ENCODE measurements at places on chromosomes 2 and 18.
A peak's percentile ranks its signal among the peaks of the same experiment; 100 is the strongest.

DNA sequence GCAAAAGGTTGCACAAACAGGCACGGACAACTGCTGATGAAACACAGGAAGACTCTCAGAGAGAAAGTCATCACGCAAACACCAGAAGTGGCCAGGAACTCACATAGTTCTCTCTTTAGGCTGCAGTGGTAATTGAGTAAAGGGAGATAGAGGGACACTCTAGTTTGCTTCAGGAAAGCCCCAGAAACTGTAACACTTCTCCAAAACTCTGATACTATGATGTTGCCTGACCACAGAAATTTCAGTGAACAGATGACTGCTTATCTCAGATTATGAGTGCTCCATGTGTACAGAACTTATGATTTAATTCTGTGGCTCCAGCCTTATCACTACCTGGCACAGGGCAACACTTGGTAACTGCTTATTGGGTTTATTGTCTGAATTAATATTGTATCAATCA is 311.5 kb upstream of the GYPC start:
- DNase-seq, result no peak

- peak; percentile 25 for DNase-seq
These were observed 24.6 kb downstream of the PRKRA start for GRCh38 chr2:178426388-178426787.

DNA sequence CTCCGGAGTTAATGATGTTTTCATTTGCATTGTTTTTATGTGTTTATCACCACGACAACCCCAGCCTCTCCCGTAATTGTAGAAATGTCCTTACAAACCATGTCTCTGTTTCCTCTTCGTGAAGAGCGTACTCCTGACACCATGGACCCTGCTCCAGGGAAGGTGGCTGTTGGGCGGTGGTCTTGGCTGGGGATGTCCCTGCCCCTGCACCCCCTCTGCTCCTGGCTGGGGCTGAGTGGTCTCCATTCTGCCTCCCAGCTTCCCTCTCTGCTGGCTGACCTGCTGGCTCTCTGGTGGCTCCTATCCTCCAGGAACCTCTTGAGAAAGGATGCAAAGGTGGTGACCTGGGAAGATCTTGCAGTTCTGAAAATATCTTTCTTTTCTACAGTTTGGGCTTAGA is 81.1 kb downstream of the ASB1 start:
- DNase-seq, result no peak

DNA sequence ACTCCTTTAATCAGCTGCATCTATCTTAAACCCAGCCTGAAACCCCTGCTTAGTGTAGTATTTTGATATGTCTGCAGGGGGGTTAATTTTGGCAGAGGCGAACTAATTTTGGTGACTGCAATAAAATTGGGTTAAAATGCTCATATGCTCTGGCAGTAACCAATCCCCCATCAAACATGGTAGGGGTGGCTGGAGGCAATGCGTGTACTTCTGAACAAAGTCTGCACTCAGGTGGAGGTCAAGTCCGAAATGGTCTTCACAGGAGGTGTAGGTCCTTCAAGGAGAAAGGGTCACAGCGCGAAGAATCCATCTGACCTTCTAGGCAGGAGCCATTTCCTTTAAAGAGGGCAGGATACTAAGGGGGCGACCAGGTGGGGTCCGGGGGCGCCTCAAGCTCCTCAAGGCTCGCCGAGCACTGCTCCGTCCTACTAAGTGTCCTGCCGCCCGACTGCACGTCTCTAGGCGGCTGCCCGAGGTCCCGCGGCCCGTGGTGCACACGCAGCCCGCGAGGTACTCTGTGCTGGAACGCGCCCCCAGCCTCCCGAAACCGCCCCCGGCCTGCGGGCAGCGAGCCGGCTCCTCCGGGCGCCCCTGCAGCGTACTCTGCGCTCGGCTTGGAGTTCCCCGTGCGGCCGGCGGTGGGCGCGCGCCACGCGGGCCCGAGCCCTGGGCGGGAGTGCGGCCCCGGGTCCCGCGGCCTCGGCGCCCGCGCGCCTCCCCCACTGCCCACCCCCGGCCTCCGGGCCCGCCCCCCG is 1.7 kb upstream of the LDLRAD4 start:
- no peak for DNase-seq

DNA sequence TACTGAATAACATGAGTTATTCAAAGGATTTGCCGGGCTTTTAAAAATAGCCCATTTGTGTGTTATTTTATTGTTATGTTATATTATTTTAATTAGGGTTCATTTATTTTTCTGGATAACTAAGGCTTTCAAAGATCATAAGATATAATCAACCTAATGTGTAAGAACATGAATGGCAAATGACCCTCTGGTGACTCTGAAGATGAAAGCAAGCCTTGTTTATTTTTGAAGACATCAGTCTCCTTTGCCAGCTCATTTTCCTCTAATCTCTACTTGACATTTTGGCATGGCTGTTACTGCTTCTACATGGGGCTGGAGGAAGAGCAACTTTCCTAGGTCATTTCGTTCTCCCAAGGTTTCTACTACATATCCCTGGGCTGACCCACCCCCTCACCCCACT is 10.6 kb downstream of the FAP start:
- no peak for DNase-seq

- DNase-seq, result peak; percentile 41
These were observed 1985.1 kb upstream of the PIK3C3 start for GRCh38 chr18:39969803-39970494.

GRCh38 chr2:159153951-159154350 is 132.6 kb downstream of the WDSUB1 start:
- no peak for DNase-seq

DNA sequence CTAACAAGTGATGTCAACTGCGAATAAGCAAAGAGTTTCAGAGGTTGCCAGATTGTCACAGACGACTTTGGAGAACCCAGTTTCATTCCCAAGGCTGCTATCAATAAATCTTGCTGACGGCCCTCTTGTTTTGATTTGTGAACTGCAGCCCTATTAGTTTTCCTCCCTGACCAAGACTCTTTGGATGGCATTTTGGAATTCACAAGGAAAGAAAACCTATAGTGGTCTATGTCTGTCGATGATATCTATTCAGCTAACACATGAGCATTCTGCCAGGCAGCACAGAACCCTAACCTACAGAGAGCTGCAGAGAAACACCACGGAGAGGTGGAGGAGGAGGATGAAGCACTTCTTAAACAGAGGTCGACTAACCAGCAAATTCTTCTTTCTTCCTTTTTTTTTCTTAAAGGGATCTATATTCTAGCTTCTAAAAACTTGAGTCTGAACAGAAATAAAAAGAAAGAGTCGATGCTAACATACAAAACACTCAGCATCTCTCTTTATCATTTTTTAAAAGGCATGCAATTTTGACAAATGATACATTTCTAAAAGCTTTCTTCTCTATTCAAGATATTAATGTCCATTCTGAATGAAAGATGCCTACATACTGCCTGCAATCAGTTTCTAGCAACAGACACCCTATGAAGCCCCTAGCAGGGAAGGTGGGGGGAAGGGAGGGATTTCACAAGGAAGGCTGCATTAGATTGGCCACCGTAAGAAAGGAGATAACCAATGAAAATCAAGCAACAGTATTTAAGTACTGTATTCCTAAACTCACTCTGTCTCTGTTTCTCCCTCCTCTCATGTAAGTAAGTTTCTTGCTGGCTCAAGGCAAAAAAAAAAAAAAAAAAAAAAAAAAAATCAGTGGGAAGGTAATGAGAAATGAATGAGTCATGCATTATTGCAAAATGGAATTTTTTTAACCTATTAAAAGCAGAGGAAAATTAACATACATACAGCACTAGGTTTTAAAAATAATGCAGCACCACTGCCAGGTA is 83.0 kb upstream of the CHRNA1 start:
- peak; percentile 66 for DNase-seq

DNA sequence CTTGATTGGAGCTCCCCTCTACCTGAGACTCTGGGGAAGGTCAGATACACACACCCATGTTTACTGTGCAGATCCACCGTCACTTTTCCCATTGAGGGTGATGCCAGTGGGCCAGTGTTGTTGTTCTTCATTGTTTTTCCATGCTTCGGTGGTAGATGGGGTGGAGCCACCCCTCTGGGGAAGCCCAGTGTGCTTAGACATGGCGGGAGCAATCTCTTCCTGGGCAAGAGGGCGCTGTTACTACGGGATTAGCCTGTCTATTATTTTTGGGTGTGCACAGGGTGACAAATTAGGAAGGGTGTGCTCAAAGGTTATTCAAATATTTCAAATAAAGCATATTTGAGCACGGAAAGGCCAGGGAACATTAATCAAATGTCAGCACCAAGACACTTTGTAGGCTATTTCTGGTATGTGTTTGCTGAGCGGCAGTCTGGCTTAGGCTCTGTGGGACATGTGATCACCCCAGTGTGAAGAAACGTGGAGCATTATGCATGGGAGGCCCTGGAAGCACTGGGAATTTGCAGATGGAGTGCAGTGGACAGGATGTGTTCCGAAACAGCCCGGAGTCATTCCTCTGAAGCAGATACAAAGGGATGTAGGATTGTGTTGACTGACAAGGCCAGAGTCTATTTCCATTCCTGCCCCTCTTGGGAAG is 34.8 kb upstream of the SMIM21 start:
- DNase-seq, result no peak

DNA sequence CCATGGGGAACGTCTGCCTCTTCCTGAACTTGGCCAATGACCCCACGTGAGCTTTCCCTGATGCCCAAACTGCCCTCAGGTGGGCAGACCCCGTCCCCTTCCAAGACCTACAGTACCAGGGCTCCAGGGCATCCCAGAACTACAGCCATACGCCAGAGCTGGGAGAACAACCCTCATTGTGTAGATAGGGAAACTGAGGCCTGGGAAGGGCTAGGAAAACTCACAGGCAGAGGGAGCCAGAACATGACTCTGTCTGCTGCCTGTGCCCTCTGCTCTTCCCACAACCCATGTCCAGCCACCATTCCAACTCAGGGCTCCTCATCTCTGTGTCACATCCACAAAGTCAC is 16.8 kb upstream of the ANKRD53 start:
- DNase-seq, result no peak

DNA sequence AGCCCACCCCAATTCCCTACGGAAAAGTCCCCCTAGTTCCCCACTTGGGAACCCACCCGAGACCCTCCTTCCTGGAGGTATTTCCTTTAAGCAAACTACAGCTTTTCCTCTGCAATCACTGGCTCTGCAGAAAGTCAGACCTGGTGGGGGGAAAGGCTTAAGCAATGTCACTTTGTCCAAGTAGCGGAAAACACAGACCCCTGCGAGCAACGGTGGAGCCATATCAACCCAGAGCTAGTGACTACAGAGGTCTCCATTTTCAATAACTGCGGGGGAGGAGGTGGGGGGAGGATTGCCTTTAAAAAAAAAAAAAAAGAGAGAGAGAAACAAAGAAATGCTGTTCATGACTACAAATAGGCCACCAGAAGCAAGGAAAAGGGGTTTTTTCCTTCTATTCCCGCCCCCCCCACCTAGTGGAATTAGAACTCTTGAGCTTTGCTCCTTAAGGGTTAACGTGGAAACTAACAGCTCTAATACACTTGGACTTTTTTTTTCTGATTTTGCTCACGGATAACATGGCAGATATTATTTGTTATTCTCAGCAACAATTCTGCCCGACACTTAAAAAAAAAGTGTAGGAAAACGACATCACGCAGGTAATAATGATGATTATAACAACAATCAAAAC is 1.1 kb upstream of the FRZB start:
- DNase-seq, result no peak

- no peak for DNase-seq
These were observed 69.0 kb upstream of the LMAN1 start for GRCh38 chr18:59428018-59428417.

- peak; percentile 7 for DNase-seq
These were observed 1519.9 kb upstream of the ACVR2A start for GRCh38 chr2:146324951-146325350.

DNA sequence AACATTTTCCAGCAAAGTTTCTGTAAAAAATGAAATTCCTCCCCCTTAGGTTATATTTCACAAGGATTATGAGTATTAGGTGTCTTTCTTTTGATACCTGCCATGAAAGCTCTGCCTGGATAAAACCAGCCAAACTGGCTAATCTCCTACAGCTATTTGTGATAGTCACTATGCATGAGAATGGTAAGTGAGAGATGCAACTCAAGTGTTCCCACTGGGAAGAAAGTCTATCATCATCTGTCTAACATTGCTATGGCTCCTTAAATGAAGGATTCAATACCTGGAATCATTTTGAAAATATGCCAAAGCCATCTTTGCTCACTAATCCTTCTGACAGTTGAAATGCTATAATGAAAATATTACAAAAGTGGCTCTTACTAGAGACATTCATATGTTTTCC is 339.9 kb upstream of the LRRTM4 start:
- no peak for DNase-seq

DNA sequence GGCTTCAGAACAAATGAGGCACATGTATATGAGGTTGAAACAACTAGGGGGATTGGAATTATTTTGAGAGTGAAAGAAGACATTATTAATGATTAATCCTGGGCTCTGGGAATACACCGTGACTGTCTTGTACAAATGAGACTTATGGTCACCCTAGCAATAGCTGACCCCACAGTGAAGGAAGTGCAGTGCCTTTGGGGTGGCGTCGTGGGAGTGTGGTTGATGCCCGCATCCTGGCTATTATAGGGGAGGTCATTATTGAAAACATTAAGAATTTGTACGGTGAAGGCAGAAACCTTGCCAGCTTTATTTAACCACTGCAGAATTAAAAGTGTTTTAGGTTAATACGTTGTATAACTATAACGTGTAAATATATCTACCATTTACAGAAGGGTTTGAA is 296.7 kb downstream of the CYRIA start:
- DNase-seq, result no peak

DNA sequence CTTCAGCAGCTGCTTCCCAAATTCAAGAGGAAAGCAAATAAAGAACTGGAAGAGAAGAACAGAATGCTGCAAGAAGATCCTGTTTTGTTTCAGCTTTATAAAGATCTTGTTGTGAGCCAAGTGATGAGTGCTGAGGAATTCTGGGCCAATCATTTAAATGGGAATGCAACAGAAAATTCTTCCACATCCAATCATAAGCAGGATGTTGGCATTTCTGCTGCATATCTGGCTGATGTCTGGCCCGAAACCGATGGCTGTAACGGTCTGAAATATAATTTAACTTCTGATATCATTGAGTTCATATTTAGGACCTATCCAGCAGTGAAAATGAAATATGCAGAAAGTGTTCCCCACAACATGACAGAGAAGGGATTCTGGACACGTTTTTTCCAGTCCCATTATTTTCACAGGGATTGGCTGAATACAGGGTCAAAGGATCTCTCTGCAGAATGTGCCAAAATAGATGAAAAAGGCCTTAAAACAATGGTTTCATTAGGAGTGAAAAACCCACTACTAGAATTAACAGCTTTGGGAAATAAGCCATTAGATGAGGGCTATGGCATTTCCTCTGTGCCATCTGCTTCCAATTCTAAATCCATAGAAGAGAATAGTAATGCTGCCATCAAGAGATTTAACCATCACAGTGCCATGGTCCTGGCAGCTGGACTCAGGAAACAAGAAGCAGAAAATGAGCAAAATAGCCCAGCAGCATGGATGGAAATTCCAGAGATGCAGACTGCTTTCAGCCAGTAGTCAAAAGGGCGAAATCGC is 175.6 kb downstream of the MC4R start:
- no peak for DNase-seq

- DNase-seq, result no peak
These were observed 95.3 kb upstream of the ASB18 start for GRCh38 chr2:236359426-236360045.

DNA sequence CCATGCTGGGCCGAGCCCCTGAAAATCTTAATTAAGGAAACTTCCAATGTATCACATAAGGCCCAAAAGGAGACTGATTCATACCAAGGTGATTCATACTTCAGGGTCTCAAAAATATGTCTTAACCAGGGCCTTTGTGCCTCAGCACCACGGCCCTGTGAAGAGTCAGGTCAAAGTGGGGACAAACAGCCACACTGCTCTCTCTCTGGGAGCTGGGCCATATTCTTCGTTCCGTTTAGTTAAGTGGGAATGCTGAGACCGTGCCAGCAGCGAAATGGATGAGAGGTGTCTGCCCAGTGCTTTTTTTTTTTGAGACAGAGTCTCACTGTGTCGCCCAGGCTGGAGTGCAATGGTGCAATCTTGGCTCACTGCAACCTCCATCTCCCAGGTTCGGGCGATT is 9.3 kb upstream of the PTMA start:
- DNase-seq, result no peak
